Right lung (tissue), 10 donors: ENCODE measurements at places on chromosomes 2 and 18.

- DNase-seq = no peak
Observed at GRCh38 chr2:170368370-170368769, 190.4 kb downstream of the MYO3B start.

DNA sequence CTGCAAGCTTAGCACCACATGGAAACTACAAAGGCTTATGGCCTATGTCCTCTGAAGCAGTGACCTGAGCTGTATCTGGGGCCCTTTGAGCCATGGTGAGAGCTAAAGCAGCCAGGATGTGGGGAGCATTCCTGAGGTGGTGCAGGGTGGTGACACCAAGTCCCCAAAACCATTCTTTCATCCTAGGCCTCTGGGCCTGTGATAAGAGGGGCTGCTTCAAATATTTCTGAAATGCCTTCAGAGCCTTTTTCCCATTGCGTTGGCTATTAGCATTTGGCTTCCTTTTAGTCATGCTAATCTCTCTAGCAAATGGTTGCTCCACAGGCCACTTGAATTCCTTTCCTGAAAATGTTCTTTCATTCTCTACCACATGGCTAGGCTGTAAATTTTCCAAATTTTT lies 13.4 kb downstream of the CCDC150 start:
- no peak for DNase-seq

- DNase-seq = no peak
Observed at GRCh38 chr2:100891906-100892642, 72.1 kb downstream of the NPAS2 start.

DNA sequence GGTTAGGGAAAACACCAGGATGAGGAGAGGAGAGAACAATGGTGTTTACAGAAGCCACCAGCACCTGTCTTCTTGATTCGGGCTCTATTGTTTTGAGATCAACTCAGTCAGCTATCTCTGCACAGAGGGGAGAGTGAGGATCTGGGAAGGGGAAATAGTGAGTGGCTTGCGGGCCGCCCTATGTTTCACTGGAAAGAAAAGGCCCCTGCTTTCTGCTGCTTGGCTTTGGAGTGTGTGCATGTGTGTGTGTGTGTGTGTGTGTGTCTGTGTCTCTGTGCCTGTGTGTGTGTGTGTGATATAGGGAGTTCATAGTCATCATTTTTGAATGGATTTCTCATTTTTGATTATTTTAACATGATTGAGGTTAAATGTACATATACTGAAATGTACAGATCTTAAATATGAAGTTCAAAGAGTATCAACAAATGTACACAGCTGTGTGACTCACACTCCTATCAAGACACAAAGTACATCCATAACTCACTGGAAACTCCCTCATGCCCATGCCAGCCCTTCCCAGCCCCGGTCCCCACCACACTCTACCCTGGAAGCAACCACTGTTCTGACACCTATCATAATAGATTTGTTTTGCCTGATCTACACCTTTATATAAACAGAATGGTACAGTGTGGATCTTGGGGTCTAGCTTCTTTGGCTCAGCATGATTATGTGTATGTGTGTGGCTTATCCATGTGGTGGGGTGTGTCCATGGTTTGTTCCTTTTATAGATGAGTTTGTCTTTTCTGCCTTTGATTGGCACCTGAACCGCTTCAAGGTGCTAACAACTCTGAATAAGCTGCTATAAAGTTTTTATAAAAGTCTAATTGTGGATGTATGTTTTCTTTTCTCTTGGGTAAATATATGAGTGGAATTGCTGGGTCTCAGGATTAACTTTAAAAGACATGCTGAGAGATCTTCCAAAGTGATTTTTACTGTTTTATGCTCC lies 258.3 kb downstream of the SETBP1 start:
- DNase-seq = no peak

GRCh38 chr2:202545523-202545922 lies 89.2 kb upstream of the FAM117B start:
- DNase-seq = no peak

GRCh38 chr2:19332503-19332902 lies 25.9 kb downstream of the OSR1 start:
- DNase-seq = no peak

DNA sequence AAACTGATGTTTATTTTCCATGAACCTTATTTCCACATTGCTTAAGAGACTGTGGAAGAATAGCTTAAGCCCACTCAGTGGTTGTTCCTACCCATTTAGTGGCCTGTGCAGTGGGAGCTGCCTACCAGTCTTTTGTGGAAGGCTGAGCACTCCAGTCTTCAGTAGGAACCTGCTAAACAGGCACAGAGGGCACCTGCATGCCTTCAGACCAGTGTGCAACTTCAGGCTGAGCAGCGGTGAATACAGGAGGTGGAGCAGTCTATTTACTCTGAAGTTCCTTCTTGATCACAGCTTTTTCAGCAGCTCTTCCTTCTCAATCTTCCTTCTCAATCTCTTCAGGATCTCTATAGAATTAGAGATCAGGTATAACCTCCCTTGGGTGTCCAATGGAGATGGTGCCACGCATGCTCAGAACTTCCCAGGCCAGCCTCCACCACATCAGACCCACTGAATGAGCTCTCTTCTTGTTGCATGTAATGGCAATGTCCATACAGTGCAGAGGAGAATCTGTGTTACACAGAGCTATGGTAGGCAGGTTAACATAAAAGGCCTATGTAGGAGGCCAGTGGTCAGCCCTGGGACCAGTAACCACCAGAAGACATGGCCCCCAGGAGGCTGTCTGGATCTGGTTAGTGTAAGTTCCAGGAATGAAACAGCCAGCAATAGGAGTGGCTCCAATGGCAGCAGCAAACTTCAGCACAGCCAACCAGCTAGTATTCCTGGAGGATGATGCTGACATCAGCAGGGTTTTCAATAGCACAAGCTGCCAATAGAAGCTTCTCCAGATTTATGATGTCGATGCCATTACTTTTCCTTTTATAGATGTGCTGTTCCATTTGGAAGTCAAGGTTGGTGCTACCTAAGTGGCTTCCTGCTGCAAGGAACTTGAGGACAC lies 47.9 kb upstream of the MAT2A start:
- DNase-seq = no peak

GRCh38 chr2:164593541-164593940 lies 27.7 kb downstream of the GRB14 start:
- DNase-seq = no peak

DNA sequence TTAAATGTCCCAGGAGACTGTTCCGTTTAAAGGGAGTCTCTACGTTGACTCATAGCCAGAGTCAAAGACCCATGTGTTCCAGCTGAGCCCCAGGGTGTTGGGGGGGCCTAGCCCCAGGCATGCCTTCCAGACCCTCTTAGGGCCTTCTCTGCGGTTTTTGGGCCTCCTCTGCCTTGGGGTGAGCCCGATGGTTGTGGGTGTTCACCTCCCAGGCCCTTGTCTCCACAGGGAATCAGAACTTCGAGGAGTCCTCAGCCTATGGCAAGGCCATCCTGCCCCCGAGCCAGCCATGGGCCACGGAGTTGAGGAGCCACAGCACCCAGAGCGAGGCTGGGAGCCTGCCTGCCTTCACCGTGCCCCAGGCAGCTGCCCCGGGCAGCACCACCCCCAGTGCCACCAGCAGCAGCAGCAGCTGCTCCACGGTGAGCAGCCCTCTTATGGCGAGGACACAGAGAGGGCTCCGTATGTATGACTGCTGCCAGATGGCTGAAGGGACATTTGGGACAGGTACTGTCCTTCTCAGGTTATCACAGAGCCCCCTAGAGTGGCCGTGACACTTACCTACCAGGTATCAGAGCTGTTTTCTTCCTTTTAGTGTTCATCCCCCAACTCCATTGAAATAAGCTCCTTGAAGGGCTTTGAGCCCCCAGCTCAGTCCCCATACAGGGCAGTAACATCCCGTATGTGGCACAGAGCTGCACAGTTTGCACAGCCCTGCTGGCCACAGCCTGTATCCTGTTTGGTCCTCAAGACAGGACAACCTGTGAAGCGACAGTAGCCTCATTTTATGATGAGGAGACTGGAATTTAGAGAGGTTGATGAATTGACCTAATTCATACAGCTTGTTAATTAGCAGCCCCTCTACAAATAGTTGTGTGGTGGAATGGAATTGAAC lies 80.7 kb downstream of the EPAS1 start:
- no peak for DNase-seq

DNA sequence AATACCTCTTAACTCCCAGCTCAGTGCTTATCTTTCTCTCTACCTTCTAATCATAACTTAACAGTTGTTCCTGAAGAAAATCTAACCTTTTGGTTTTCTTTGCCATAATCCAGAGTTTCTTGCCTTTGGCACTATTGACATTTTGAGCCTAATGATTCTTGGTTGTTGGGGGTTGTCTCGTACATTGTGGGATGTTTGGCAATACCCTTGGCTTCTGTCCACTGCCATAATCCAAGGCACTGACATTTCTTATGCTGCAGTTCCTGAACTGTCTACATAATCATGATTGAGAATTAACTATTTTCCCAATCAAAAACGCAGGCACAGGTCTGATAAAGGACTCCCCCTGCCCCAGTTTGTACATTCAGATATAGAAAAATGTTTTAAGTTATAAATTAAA lies 203.2 kb upstream of the MEX3C start:
- DNase-seq = no peak

- DNase-seq = no peak
Observed at GRCh38 chr2:239711911-239712570, 311.2 kb upstream of the HDAC4 start.

DNA sequence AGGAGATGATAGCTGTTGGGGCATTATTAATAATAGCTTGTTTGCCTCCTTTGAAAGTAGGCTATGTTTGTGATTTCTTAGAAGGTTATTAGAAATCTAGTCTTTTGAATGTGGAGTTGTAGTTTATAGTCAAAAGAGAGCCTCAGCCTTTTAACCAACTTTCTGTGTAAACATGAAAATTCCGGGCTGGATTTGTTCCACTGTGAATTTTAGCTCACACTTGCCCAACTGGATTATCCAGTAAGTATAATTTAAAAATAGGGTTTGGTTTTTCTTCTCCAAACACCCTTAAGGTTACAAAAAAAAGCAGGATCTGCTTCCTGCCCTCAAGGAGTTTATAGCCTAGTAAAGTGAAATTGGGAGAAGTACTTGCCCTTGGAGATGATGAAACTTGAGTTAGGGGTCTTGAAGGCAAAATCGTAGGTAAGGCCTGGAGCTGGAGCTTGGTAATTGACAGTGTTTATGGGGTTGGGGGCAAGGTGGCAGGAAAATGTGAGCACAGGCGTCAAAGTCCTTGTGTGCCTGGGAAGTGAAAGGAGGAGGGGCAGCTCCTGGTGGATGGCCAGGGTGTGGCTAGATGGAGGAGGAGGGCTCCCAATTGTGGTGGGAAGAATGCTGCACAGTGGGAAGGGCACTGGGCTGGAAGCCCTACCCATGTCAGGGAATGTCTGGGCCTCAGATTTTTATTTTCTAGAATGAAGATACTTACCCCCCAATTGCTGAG lies 21.3 kb downstream of the ITGA6 start:
- no peak for DNase-seq

- no peak for DNase-seq
Observed at GRCh38 chr18:48839819-48840490, 110.8 kb downstream of the SMAD7 start.

- no peak for DNase-seq
Observed at GRCh38 chr2:165952085-165952484, 1.5 kb downstream of the TTC21B start.
